ENCODE measurements at places on chromosomes 13 and 19. TPM values are rescaled to one million over a fixed set of nuclear protein-coding genes. Genes with fewer than 3 reads are reported as not detected.

DNA sequence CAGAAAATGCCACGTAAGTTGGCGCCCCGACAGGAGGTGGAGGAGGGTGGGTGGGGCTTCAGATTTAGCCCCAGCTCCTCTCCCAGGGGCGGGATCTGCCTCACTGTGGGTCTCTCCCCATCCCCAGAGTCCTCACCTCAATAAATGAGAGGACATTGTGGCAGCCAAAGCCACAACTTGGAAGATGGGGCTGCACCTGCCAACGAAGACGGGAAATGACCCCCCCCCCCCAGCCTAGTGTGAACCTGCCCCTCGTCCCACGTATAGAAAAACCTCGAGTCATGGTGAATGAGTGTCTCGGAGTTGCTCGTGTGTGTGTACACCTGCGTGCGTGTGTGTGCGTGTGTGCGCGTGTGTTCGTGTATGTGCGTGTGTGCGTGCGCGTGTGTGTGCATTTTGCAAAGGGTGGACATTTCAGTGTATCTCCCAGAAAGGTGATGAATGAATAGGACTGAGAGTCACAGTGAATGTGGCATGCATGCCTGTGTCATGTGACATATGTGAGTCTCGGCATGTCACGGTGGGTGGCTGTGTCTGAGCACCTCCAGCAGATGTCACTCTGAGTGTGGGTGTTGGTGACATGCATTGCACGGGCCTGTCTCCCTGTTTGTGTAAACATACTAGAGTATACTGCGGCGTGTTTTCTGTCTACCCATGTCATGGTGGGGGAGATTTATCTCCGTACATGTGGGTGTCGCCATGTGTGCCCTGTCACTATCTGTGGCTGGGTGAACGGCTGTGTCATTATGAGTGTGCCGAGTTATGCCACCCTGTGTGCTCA is 1.5 kb upstream of the TRAPPC5 start:
- DNase-seq, result no peak

DNA sequence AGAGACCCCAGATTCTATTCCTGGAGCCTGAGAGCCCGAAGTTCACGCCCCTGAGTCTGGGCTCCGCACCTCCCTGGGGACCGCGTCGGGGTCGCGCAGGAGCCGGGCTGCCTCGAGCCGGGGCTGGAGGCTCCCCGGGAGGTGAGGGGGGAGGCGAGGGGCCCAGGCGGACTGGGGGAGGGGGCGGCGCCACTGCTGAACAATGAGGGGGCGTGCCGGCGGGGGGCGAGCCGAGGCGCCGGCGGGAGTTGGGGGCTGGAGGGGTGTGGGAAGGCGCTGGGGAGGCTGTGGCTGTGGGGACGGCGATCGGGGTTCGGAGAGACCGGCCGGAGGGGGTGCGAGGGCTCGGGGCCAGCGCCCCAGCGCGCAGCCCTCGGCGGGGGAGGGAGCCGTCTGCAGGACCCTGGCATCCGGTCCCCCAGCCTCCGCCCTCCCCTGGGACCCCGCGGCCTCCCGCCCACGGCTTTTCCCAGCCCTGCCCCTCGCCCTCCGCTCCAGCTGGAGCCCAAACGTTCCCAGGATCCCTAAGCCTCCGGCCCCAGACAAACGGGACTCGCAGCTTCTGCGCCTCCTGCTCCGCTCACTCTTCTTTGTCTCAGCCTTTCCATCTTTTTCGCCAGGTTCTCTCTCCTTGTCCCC is 922 bp downstream of the PLEKHG2 start:
- DNase-seq, result peak; percentile 56

- DNase-seq, result no peak
Measured at GRCh38 chr13:48828962-48829411, 146.7 kb upstream of the FNDC3A start.

- DNase-seq, result no peak
Measured at GRCh38 chr13:92984151-92984550, 242.5 kb upstream of the GPC6 start.

DNA sequence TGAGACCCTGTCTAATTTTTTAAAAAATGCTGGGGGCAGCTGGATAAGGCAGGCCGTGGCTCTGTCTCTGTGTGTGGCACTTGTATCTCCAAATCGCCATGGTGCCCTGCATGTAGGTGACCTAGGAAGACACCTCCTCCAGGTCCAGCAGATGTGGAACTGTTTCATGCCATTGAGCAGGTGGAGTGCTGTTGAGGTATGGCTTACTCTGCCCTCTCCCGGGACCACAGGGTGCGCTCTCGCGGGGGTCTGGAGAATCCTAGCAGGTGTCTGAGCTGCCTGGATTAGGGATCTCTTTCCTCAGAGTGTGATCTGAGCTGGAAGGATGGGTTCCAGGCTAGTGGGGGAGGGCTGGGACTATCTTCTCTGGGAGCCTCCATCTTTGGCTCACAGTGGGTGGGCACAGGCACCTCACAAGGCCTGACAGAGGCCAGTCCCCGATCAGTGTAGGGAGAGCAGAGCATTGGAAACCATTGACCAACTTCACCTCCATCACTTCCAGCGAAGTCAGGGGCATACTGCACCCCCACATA is 67.7 kb upstream of the TM9SF2 start:
- DNase-seq, result no peak

DNA sequence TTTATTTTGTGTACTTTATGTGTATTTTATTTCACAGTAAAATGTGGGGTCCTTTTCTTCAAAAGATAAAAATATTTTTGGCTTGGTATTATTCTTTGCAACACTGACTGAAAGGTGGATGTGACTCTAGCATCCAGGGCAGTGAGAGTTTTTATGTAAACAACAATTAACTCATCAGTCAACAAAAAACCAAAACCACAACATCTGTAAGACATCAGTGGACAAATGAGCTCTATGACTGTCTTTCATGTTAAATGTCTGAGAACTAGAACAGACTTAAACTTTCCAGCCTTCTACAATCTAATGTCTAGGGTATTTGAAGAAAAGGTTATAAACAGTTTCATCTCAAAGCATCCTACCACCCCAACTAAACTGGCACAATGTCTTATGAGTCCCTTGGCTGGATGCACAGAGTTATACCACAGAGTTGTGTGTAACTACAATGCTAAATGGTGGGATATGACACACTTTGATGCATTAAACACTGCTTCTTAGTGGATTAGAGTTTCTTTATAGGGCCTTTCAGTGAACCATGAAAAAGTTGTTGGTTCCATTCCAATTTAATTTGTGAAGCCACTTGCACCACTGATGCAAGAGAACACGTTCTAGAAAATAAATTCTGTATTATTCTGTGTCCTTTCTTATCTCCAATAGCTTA is 544.2 kb upstream of the KLF12 start:
- no peak for DNase-seq

DNA sequence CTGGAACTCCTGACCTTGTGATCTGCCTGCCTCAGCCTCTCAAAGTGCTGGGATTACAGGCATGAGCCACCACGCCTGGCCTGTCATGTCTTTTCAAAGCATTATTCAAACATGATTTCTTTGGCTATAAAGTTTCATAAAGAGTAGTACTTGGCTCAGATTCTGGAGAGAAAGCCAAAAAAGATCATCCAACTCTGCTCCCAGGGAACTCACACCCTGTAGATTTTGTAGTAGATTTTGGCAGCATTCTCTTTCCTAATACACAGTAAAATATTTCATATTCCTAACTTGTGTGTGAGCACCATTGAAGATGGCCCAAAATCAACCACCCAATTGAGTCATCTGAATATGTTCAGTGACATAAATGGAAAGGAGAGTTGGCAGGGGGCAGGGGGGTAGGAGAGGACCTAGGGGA is 48.4 kb downstream of the CAB39L start:
- no peak for DNase-seq

- no peak for DNase-seq
Measured at GRCh38 chr13:75482820-75483079, 781 bp upstream of the TBC1D4 start.

DNA sequence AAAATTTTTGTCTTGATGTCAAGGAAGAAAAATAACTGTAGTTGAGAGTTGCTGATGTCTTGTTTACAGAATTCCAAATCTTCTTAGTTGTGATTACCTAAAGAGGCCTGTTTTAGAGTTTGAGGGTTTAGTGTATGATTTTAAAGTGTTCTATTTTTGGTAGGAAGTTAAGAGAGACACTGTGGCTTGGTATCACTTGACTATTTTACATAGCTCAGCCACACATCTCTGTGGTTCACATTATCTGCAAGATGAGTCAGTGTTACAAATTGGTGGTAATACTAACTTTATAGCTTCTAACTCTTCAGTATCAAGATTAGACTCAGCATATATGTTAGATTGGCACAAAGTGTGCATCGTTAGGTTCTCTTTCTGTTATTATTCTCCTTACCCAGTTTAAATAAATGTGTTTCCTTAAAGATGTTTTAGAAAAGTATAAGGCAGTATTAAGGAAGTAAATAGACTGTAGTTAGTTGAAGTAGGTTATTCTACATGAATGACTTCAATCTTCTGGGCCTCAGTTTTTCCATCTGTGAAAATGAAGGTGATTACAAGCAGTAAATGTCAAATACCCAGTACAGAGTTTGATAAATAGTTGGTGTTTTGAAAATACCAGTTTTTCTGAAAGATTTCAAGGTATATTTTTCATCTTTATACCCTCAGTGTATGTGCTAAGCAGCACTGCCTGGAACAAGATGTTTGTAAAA is 33.4 kb downstream of the COG6 start:
- DNase-seq, result no peak

DNA sequence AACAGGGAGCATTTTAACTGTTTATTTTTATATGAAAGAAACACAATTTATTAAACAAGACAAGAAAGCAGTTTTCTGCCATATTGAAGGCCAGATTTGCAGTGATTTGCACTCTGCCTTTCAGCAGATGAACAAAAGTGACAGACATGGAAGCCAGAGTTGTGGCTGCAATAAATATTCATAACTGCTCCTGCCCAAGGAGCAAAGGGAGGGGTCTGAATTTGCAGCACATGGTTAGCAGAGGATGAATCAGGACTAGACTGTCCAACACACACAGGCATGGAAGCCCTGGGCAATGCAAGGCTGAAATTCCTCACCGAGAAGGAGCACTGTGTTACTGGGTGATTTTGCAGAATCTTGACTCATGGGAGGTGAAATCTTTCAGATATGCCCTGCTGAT is 418.2 kb downstream of the DCT start:
- no peak for DNase-seq

GRCh38 chr13:53050151-53050550 is 21.5 kb downstream of the OLFM4 start:
- DNase-seq, result no peak

- no peak for DNase-seq
Measured at GRCh38 chr13:21040120-21040826, 21.1 kb downstream of the LATS2 start.

Gene KLK6
- total RNA-seq, result not detected

Gene BICRA
- 11.7 TPM for total RNA-seq

Gene CRLF1
- 1.6 TPM for total RNA-seq

Gene FTL
- total RNA-seq, result 1,463 TPM

Gene PLIN5
- total RNA-seq, result 2.0 TPM

Gene ATP4B
- total RNA-seq, result not detected

Gene KASH5
- total RNA-seq, result not detected

Gene OSCAR
- 1.6 TPM for total RNA-seq
